ENCODE measurements at places on chromosomes 4 and X.

DNA sequence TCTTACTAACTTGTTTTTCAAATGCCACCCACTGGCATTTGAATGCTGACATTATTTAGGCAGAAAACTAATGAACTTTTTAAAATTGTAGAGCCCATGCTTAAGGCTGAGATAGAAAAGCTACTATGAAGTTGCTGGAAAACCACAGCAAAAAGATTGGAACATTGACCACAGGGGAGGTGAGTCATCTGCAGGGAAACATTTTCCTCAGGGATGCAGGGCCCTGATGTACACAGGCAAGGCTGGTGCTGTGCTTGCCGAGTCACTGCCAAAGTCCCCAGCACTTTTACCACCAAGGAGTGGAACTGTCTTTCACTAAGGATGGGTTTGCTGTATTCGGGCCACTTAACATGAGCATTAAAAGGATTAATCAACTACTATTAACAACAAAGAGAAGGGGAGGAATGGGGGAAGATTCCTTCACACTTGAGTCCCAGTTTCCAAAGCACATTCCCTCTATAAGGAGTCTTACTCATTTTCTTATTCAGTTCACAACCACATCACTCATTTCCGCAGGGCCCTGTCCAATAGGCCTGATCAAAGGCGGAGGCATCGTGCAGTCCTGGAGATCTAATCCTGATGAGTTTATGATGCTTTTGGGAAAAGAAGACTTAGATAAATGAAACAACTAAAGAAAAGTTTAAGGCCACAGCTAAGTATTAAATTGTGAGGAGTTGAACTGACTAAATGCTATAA lies 202.9 kb upstream of the NPY2R start:
- no peak for DNase-seq

GRCh38 chr4:82898322-82899243 lies 2.0 kb upstream of the THAP9 start:
- peak; percentile 55 for DNase-seq

DNA sequence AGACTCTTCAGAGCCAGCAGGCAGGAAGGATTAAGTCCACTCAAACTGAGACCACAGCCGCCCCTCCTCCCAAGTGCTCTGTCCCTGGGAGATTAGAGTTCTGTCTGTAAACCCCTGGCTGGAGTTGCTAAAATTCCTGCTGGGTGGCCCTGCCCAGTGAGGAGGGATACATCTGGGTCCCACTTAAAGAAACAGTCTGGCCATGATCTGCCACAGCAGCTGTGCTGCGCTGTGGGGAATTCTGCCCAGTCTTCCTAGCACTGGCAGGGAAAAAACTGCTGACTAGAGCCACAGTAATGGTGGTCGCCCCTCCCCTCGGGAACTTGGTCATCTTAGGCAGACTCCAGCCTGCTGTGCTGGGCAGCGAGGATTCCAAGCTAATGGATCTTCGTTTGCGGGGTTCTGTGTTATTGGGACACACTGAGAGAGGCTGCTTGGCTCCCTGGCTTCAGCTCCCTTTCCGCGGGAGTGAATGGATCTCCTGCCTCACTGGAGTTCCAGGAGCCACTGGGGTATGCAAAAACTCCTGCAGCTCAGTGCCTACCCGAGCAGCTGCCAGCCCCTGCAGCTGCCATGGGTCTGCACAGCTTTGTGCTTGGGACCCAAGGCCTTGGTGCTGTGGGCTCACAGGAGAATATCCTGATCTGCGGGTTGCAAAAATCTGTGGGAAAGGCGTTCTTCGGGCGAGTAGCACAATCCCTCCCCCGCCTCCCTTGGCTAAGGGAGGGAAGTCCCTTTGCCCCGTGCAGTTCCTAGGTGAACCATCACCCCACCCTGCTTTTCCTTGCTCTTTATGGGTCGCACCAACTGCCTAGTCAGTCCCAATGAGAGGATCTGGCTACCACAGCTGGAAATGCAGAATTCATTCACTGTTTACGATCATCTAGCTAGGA lies 15.7 kb downstream of the ZXDB start:
- DNase-seq = no peak

- no peak for DNase-seq
These were observed 59.4 kb upstream of the GRPR start for GRCh38 chrX:16063921-16064320.

- DNase-seq = no peak
These were observed 2313.8 kb downstream of the ARAP2 start for GRCh38 chr4:33930497-33930896.

DNA sequence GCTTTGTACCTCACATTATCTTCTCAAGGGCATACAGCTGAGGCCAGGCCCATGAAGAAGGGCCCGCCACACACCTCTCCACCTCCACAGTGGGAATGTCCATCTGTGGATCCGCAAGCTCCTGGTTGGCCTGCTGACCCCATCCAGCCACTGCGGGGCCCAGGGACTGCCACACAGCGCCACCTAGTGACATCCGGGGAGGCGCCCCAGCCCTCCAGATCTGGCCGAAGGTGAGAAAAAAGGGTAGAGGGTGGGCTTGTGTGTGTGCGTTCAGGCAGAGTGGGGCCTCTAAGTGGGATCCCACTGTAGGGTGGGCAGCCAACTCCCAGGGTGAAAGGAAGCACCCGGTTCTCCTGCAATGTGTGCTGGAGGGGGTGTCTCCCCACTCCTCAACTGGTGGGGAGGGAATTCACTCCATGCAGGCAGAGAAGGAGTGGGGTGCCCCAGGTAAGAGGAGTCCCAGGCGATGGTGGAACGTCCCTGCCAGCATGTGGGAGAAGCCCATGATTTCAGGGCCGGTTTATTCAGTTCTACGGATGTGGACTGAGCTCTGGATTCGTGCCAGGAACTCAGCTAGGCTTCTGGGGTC lies 117.3 kb downstream of the ENPP6 start:
- peak; percentile 52 for DNase-seq

- no peak for DNase-seq
These were observed 90.8 kb upstream of the NAP1L5 start for GRCh38 chr4:88788424-88788823.

DNA sequence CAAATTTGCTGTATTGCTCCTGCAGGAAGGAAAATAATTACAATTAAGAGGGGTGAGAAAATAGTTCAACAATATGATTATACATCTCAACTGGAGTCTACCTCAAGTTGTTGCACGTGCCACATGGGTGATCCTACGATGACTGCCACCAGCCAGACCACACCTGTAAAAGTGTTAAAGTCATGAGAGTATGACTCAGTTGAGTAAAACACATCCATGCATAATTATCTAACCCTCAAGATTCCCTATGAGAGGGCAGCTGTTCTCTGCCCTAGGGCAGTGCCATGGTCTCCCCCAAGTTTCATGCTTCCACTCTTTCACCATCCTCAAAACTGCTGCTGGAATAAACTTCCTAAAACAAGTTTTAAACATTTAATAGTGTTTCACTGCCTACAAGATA lies 44.1 kb downstream of the QRFPR start:
- DNase-seq = no peak

DNA sequence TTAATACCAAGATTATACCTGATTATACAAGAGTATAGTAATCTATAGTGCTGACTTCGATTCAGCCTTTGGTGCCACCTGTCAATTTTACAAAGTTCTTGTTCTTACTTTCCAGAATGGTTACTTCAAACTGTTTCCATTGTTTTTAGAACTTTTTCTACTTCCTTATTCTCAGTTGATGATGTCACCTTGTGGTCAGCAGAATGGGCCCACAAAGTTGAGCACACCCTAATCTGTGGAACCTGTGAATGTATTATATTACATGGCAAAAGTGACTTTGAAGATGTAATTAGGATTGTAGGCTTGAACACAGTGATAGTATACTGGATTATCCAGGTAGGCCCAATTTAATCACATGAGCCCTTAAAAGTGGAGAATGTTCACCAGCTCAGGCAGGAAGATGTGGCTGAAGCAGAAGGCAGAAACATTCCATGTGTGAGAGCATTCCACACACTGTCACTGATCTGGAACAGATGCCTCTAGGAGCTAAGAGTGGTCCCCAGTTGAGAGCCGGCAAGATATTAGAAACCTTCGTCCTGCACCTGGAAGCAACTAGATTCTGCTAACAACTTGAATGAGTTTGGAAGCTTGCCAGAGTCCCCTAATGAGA lies 6.3 kb upstream of the SGMS2 start:
- DNase-seq = peak; percentile 78

GRCh38 chr4:186347743-186348142 lies 81.8 kb downstream of the F11 start:
- DNase-seq = no peak

- no peak for DNase-seq
These were observed 619.7 kb downstream of the MID1IP1 start for GRCh38 chrX:39421006-39421405.

DNA sequence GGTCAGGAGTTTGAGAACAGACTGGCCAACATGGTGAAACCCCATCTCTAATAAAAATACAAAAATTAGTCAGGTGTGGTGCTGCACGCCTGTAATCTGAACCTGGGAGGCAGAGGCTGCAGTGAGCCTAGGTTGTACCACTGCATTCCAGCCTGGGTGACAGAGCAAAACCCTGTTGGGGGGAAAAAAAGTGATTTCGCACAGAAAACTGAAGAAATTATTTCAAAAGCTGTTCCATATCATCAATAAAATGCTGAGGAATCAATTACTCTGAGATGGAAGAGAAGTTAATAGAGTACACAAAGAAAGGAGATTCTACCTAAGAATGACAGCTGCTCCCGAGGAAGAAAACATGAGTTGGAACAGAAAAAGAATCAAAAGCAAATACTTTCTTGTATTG lies 95.9 kb downstream of the PDGFC start:
- DNase-seq = no peak

DNA sequence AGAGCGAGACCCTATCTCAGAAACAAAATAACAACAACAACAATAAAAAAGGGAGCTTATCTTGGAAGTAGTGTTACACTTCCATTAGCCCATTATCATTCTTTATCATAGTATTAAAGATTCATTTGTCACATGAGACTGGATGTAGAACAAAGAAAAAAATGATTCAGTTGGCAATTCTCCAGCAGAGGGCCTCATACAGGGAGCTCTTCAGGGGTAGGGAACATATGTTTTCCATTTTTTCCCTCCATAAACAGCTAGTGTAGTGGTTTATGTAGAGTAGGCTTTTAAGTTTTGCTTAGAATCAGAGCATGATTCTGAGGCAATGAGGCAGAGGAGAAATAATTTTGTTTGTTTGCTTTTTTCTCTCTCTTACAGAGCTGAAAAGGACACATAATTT lies 5.8 kb downstream of the CPE start:
- peak; percentile 9 for DNase-seq

- DNase-seq = no peak
These were observed 25.3 kb upstream of the RAB28 start for GRCh38 chr4:13509442-13509841.

Data from suppressor macrophage (primary cell).